ENCODE measurements at places on chromosomes 4 and X. TPM values are rescaled to one million over a fixed set of nuclear protein-coding genes. Genes with fewer than 3 reads are reported as not detected.

CXCL11 gene
- not detected for total RNA-seq

SPON2 gene
- 116 TPM for total RNA-seq

KDR gene
- 28.8 TPM for total RNA-seq

NMU gene
- 0.79 TPM for total RNA-seq

CT45A5 gene
- total RNA-seq = not detected

NHSL2 gene
- total RNA-seq = 10.8 TPM

SMIM43 gene
- not detected for total RNA-seq

ADAM29 gene
- not detected for total RNA-seq

Measured in kidney (tissue), 22 donors.